NCI-H1092 (cell line): ENCODE measurements at places on chromosomes 13 and 19.

- peak; percentile 21 for DNase-seq
These were observed 6.5 kb downstream of the MED29 start for GRCh38 chr19:39397360-39398296.

DNA sequence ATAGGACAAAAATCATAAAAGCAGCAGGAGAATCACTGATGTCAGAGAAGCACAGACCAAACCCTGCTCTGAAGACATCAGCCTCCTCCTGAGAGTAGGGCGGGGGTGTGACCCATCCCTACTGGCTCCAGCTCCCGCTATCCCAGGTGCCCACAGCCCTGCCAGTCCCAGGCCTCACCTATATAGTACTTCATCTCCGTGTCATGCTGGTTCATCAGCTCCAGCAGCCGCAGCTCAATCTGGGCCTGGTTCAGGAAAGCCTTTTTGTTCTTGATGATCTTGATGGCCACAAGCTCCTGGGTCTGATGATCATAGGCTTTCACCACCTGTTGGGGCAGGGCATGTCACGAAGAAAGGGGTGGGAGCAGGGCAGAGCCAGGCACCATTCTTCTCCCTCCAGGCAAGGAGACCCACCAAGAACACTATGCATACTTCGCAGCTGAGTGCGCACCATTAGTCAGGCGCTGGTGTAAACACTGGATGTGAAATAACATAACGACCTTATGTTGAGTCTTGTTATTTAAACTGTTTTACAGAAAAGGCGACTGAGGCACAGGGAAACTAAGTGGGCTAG, 4.2 kb downstream of the DYRK1B start:
- DNase-seq: no peak

GRCh38 chr13:74726206-74726605, 592.0 kb upstream of the KLF12 start:
- no peak for DNase-seq

DNA sequence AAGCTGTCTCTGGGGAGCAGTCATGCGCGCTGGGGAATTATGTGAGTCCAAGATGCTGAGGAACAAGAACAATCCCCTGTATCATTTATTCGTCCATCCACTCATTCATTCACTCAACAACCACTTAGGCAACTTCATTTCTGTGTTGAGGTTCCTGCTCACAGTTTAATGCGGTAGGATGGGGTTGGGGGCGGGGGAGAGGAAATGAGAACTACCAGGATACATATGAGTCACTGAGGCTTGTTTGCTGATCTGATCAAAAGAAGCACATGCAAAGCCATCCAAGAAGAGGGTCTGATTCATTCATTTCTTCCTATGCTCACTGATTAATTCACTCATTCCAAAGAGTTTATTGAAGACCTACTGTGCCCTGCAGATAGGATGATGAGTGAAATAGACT, 20.9 kb downstream of the ZNF536 start:
- no peak for DNase-seq

- DNase-seq: no peak
These were observed 750 bp upstream of the GPR108 start for GRCh38 chr19:6737873-6738786.

- peak; percentile 68 for DNase-seq
These were observed at the start of gene SMAD9 for GRCh38 chr13:36919833-36920615. Gene SMAD9 (minus strand): TSS chr13:36920238. CDS start chr13:36879689, 40,549 bp downstream.

- DNase-seq: no peak
These were observed 229.3 kb upstream of the EDNRB start for GRCh38 chr13:78147905-78148304.

GRCh38 chr13:109529964-109530363, 256.4 kb downstream of the IRS2 start:
- no peak for DNase-seq
